Ovary (tissue), 10 donors: ENCODE measurements at places on chromosomes 16 and 17. TPM values are rescaled to one million over a fixed set of nuclear protein-coding genes. Genes with fewer than 3 reads are reported as not detected.

Gene TBC1D26
- total RNA-seq, result not detected

Gene PIPOX
- 1.5 TPM for total RNA-seq

Gene KAT8
- total RNA-seq, result 105 TPM

Gene C17orf67
- 6.0 TPM for total RNA-seq

Gene KRTAP2-2
- not detected for total RNA-seq

Gene HES7
- 0.95 TPM for total RNA-seq

Gene RNF43
- 5.2 TPM for total RNA-seq

Gene NAGS
- 1.3 TPM for total RNA-seq

Gene SMCR8
- 16.7 TPM for total RNA-seq

Gene ZG16
- total RNA-seq, result 0.48 TPM

Gene CFAP97D1
- 0.15 TPM for total RNA-seq

Gene EVPLL
- not detected for total RNA-seq

Gene LGALS9B
- not detected for total RNA-seq

Gene DPEP1
- 2.3 TPM for total RNA-seq

Gene APPBP2
- total RNA-seq, result 27.0 TPM

Gene TERB1
- not detected for total RNA-seq
